ENCODE measurements at places on chromosomes 6 and 20.

DNA sequence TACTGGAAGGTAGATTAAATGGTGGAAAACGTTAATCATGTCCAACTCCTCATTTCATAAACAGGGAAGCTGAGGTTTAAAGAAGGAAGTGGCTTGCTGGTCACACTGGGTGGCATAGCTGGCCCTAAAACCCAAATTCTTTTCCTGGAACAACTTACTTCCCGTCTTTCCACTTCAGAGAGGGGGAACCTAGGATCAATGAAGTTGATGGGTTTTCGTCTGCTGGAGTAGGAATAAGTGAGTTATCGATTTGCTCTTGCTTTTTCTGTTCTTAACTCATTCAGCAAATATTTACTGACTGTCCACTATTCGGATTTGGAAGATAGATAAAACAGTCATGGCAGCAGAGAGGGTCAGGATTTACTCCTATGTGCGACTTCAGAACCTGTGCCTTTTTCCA lies 1.2 kb upstream of the SYS1 start:
- no peak for DNase-seq

GRCh38 chr6:43511824-43512415 lies 1.8 kb upstream of the LRRC73 start:
- DNase-seq = no peak

GRCh38 chr6:165777680-165778079 lies 114.6 kb upstream of the PDE10A start:
- no peak for DNase-seq

GRCh38 chr6:53300656-53301551 lies 47.8 kb downstream of the ELOVL5 start:
- no peak for DNase-seq
